Uterus (tissue), 4 donors: ENCODE measurements at places on chromosomes 1 and 21. TPM values are rescaled to one million over a fixed set of nuclear protein-coding genes. Genes with fewer than 3 reads are reported as not detected.

- no peaks in the 10 kb centered on the region for H3K4me1 ChIP-seq
- DNase-seq = no peak
- H3K27ac ChIP-seq = no peak overlapping the region
- no peak overlapping the region for H3K4me3 ChIP-seq
Measured at GRCh38 chr1:75841421-75841820, 44.7 kb downstream of the MSH4 start.

ACTN2 gene
- 28.9 TPM for total RNA-seq

RNPEP gene
- total RNA-seq = 34.8 TPM

ADCY10 gene
- total RNA-seq = 0.55 TPM
